ENCODE measurements at places on chromosomes 13 and 19.
A peak's percentile ranks its signal among the peaks of the same experiment; 100 is the strongest.

GRCh38 chr19:6007866-6008265 lies 29.9 kb upstream of the RANBP3 start:
- DNase-seq = no peak

DNA sequence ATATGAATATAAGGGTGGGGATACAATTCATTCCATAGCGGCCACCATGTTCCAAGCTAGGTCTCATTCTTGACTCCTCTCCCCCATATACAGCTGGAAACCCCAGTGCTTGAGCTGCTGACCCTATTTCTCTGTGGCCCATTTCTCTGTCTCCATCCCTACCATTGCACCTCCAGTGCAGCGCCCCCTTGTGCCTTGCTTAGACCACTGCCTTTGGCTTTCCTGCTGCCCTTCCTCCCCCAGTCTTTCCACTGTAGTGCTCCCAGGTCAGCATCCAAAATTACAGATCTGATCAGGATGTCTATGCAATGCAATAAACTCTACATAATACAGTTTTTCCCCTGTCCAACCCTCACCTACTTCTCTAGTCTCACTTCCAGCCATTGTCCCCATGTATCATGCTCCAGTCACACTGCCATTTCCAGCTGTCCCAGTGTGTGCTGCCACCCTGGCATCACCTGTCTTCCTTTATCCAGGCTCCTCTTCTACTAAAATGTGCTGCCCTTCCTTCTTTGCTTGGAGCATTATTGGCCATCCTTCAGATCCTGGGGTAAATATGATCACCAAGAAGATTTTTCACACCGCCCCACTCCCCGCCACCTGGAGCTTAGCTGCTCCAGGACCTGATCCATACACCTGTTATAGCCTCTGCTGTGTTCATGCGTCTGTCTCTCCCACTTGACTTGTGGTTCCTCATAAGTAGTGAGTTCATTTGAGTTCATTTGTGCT lies 199.4 kb upstream of the IPO5 start:
- no peak for DNase-seq

- no peak for DNase-seq
Observed at GRCh38 chr19:14081797-14082674, 3.5 kb downstream of the C19orf67 start.

DNA sequence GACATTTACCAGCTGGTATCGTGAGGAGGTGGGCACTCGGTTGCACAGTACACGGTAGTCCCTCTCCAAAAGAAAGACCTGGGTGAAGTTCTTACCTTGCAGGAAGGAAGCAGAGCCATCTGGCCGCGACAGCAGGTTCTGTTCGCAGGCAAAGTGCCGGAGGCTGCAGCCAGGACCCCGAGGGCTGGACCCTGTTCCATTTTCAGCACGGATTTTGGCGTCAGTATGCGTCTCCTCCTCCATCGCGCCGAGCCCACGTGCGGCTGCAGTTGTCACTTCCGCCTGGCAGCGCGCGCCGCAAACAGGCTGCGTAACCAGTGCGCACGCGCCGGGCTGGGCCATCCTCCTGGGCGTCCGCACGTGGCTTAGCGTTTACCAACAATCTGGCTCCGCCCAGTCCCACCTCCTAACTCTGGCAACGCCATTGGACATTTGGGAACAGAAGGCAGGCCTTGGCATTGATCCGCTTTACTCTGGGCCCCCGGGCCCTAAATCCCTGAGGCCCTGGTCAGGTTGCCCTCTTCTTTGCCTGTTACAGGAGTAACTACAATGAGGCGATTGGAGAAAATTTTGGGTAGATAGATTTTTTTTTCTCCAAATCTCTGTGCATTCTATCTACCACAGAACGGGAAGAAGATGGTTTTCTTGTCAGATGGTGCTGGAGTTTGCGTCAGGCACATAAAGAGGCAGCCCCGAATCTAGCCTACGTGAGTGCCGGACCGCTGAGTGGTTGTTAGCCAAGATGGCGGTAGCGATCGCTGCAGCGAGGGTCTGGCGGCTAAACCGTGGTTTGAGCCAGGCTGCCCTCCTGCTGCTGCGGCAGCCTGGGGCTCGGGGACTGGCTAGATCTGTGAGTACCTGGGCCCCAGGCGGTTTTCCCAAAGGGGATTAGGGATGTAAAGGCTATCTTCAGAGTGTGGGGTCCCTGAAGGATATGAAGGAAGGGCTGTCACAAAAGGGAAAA lies at the start of the genes BCKDHA and EXOSC5:
Gene BCKDHA, plus strand, starts transcription at position 733 of the 964 bp plus-strand sequence. Its CDS starts 10 bp downstream, at position 743.
Gene EXOSC5, minus strand, starts transcription at position 274 of the 964 bp plus-strand sequence. Its CDS starts 31 bp downstream, at position 243.
- peak; percentile 95 for DNase-seq

- no peak for DNase-seq
Observed at GRCh38 chr13:90428522-90429210, 918.8 kb upstream of the MIR17HG start.

Data from activated CD4-positive, alpha-beta T cell treated with anti-CD3 and anti-CD28 coated beads, Interleukin-2, amount 50 U/mL, for 24 hours (primary cell).